ENCODE measurements at places on chromosomes 2 and 18.

- no peak for DNase-seq
These were observed 116.6 kb upstream of the EFEMP1 start for GRCh38 chr2:56040189-56040588.

DNA sequence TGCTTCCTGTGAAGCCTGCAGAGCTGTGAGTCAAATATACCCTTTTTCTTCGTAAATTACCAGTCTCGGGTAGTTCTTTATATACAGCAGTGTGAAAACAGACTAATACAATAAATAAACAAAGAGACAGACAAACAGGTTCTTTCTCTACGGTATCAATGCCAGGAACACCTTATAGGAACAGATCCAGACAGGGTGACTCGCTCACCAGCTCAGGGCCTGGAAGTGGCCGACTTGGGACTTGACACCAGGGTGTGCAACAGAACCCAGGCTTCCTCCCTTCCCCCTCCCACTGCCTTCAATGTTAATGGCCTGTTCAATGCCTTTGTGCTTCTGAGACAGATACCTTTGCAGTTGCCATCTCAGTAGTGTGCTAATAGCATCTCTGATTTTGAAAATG, 309.5 kb downstream of the ALK start:
- no peak for DNase-seq

GRCh38 chr18:9927392-9928063, 13.7 kb downstream of the VAPA start:
- no peak for DNase-seq

DNA sequence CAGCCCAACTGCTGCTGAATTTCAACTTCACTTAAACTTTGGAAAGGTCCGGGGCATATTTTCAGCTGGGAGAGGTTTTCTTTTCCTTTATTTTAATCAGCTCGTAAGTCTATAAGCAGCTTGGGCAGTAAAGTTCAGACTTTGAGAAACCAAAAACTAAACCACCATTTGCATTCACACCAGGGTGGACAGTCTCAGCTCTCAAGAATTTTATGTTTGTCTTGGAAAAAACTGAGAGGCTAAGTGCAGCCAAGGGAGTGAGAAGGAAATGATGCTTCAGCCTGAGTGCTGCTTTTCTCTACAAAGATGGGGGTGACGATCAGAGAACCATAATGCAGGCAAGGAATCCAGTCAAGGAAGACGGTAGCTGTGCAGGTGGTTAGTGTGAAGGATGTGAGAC, 30.2 kb downstream of the MCFD2 start:
- no peak for DNase-seq

DNA sequence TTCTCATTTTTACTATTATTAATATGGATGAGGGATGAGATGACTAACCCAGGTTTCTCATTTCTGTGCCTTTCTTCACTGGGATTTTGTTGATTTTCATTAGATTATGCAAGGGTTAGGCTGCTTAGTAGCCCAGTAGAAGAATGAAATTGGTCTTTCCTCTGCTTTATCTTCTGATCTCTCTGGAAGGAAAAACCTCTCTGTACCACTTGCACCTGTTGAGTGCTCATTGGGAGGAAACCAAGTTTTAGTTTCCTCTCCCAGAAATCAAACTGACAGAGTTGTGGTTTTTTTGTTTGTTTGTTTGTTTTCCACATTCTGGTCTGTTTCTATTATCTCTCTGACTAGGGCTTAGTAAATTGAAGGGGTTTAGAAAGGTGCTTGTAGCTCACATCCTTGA, 60.8 kb downstream of the KIAA1328 start:
- no peak for DNase-seq

DNA sequence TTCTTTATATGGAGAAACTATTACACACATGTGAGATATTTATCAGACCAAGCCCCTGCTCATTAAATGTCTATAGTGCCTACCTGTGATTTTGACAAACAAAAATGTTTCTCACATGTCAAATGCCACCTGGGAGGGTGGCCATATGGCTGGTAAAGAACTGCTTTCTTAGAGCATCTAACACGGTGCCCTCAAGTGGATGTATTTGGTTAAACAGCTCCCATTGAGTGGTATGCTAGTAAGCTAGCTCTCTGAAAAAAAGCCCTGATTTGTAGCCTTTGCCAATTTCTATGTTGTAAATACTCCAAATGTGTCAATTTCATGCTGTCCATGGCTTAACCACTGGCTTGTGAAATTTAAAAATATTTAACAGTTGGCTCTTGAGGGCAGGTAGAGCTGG, 94.6 kb downstream of the PMAIP1 start:
- peak; percentile 18 for DNase-seq

GRCh38 chr18:2964361-2965010, 48.5 kb downstream of the LPIN2 start:
- DNase-seq = no peak

DNA sequence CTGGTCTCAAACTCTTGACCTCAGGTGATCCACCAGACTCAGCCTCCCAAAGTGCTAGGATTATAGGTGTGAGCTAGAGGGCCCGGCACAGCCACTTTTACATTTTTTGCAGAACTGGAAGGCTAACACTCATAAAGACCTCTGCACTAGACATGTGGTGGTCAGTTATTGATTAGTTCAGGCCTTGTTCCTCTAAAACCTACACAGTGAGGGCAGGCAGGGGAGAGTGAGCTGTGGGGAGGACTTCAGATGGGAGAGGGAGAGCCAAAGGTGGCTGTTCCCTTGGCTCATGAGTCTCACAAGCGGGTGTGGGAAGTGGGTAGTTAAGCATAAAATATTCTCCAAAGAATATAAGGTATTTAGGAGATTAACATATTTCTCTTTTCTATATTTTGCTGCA, 29.3 kb upstream of the ACYP2 start:
- DNase-seq = no peak

DNA sequence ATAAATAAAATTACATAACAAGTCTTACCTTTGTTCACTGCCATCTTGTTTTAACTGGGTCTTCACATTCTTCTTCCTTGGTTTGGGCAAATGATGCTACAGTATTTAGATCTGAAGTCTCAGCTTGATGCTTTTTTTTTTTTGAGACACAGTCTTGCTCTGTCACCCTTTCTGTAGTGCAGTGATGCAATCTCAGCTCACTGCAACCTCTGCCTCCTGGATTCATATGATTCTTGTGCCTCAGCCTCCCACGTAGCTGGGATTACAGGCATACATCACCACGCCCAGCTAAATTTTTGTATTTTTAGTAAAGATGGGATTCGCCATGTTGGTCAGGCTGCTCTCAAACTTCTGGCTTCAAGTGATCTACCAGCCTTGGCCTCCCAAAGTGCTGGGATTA, 53.2 kb upstream of the MAT2A start:
- DNase-seq = peak; percentile 44

- DNase-seq = no peak
These were observed 194.0 kb downstream of the DYSF start for GRCh38 chr2:71647356-71647755.

DNA sequence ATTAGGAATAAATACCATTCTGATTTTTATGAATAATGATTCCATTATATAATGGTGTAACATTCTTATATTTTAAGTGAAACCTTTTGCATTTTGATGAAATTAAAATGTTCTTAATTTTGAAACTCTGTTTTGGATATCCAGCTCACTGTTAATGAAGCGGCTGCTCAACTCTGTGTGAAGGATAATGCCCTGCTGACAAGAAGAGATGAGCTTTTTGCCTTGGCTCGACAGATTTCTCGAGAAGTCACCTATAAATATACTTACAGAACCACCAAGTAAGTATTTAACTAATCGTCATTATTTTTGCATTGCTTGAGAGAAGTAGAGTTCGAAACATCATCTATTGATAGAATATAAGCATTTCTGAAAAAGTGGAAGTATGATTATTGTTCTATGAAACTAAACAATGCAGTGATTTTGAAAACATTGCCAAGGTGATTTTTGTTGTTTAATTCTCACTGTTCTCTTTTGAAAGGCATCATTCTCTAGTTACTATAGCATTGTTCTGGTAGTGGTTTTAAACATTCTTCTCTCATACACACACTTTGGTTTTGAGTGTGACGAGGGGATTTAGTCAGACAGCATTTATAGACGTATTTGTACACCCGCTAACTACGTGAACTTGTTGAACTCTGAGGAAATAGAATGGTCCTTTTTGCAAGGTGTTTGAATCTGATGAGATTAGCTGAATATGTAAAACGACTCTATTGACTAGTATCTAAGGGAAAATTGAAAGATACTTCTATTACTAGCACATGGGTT, 21.5 kb downstream of the NAB1 start:
- DNase-seq = no peak

GRCh38 chr2:46146866-46147502, 150.2 kb upstream of the EPAS1 start:
- DNase-seq = no peak

DNA sequence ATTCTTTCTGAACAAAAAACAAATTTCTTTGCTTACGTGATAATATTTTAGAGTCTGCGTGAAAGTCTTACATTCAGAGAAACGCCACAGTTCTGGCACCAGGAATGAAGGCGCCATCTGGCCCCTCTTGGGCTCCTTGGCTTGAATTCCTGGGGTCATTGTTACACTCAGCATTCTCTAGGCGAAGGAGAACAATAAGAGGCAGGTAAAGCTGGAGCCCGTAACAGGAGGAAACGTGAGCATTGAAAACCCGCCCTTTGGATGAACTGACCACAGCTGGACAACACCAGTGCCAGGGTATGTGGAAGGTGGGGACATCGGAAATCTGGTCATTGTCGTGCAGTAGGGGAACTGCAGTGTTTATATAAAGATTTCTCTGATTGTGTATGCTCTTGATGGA, 144.8 kb downstream of the RNF152 start:
- no peak for DNase-seq

DNA sequence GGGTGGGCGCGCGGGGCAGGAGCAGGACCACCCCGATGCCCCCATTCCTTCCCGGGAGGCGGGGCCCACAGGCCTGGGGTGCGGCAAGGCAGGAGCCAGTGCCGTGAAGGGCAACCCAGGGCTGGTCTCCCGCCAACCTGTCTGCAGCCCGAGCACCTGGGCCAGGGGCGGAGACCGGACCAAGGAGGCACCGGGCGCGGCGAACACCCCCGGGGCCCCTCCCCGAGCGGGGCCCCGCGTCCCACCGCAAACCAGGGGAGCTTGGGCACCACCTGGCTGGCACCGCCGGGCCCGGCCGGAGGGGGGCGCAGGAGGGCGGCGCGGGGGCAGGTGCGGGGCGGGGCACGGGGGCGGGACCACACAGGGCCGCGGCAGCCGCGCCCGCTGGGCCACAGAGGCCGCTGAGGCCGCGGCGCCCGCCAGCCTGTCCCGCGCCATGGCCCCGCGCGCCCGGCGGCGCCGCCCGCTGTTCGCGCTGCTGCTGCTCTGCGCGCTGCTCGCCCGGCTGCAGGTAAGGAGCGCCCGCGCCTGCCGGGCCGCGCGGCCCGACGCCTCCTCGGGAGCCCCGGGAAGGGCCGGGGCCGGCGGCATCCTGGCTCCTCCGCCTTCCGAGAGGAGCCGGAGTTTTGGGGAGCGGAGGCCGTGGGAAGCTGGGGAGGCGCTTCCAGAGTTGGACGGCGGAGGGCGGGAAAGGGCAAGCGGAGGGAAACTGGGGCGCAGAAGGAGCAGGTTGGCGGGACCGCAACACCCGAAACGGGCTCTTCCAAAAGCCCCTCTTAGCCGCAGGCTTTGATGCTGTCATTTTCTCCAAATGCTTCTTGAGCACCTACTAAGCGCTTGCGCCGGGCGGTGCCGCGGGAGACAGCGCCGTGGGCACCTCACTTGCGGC, at the start of gene TNFRSF11A:
TSS of gene TNFRSF11A (plus strand) at position 394 of the 889 bp plus-strand sequence. CDS start at position 437, 43 bp downstream.
- DNase-seq = no peak

DNA sequence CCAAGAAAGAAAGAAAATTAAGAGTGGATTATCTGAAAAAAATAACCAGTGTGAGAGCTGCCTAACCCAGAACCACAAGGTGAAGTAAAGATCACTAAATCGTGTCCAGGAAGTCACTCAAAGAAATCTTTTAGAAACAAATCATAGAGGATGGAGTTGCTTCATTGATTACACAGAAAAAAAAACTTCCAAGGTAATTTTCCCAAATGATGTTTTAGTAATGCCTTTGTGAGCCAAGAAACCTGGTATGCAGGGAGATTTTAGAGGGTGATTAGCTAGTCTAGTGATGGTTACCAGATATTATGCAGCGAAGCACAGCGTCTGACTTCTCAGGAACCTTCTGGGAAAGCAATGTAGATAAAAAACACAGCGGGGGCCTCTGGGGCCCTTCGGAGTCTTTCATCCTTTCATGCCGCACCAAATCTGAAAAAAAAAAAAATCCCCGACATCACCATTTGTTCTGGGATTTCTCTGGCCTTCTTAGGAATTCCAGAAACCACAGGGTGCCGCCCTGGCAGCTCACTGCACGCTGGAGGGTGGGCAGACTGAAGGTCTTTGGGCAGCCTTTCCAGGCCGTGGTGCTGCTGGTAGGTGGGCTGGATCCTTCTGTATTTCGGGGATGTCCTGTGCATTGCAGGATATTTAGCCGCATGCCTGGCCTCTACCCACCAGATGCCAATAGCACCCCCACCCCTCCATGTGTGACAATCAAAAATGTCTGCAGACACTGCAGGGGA, 17.3 kb downstream of the ALPK2 start:
- no peak for DNase-seq

DNA sequence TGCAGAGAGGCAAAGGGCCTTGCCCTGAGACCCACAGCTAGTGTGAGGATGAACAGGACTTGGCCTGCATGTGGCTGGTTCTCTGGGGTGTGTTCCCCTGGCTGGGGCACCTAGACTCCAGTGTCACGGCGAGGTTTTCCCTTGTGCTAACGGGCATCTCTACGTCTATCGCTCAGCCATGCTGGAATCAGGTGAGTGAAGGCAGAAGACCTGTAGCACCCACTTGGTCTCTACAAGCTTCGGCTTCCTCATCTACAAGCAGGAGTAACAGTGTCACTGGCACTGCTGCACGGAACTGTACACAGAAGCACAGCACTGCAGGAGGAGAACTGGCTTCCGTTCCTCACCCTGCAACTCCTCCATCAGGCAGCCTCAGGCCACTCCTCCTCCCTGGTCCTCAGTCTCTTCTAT, 30.6 kb downstream of the HS1BP3 start:
- DNase-seq = no peak

DNA sequence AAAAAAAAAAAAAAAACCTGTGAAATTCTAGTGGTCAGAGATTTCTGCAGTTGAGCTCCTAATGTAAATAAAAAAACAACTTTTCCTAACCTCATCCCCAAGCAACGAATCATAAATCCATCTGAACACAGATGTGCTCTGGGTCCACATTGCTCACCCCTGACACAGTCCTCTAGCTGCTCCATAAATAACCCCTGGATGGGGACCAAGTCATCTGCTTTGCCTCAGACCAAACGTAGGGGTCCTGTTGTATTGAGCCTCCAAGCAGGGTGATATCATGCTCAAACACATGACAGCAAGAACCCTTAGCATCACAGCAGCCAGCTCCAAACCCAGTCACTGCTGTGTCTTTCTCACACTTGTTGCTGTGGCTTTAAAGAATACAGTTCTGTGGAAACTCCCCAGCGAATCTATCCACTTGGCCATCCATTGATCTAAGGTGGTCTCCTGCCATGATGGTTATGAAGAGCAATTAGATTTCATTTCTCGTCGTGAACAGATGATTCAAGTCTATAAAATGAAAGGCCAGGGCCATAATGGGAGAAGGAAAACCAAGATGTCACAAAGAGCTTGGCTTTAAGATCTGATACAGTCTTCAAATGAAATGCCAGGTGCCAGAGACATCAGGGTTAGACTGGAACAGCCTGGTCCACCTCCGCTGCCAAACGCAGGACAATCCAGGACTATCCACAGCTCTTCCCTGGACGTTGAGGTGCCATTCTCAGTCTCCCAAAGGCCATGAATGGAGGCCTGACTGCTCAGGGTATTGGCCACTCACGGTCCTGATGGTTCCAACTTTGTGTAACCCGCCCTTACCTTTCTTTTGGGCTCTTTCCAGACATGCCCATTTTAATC, 39.0 kb downstream of the TBC1D8 start:
- peak; percentile 48 for DNase-seq
